ENCODE measurements at places on chromosomes 4 and X.
A peak's percentile ranks its signal among the peaks of the same experiment; 100 is the strongest.

DNA sequence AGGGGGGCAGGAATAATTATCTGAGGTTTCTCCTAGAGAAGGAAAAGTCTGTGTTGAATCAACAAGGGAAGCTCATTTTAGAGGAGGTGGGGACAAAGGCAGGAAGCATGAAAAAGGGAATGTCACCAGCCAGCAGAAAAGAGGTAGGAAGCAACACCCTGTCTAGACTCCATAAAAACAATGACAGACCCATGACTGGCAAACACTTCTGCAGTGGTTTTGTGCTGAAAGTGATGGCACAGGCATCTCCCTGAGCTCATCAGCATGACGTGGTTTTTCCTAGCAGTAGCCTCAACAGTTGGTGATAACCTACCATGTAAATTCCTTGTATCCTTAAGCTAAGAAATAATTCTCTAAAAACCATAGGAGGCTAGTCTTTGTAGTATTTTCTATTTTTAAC, 110.7 kb upstream of the GALNT7 start:
- no peak for DNase-seq
- peaks cover 2% of the 10 kb centered on the region for H3K27me3 ChIP-seq
- H3K27ac ChIP-seq, result no peak overlapping the region
- H3K36me3 ChIP-seq, result no peaks in the 10 kb centered on the region
- no peaks in the 10 kb centered on the region for H3K4me1 ChIP-seq
- no peak overlapping the region for H3K4me3 ChIP-seq

- no peak overlapping the region for H3K4me3 ChIP-seq
- DNase-seq, result peak; percentile 3
- H3K27me3 ChIP-seq, result no peaks in the 10 kb centered on the region
- no peaks in the 10 kb centered on the region for H3K36me3 ChIP-seq
- no peak overlapping the region for H3K27ac ChIP-seq
Observed at GRCh38 chr4:37389967-37390580, 145.5 kb downstream of the NWD2 start.

DNA sequence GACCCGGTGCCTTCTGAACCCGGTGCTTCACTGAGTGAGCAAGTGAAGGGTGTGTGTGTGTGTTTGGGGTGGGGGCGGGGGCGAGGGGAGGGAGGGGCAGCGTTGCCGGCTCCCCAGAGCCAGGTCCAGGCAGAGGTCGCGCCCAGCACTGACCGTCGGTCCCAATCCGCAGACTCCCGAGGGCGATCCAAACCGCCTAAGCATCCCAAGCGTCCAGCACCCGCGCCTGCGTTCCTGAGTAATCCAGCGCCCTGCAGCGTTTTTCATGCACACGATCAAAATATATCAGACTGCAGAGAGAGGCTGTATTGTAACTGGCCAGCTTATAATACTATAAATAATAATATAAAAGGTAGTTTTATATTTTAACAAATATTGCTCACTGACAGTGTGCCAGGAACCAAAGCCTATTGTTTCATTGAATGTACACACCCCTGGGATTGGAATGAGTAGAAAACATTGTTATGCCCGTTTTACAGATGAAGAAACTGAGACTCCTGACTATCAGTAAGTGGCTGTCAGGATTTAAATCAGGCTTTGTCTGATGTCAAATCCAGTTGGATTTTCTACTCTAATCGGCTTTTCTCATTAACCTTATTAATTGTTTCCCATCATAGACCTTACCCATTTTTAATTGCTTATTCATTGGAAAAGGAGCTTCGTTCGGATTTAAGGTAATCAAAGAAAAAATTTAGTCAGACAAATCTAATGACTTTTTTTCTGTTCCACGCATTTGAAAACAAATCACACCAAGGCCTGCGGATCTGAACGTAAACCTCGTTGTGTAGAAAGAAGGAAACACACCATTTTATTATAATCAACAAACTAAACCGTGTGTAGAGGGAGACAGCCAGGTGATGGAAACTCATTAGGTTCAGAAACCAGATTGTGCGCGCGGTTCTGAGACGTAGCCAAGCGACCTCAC, 4.0 kb upstream of the NKX3-2 start:
- peaks cover 50% of the 10 kb centered on the region for H3K4me1 ChIP-seq
- H3K36me3 ChIP-seq, result no peaks in the 10 kb centered on the region
- no peak overlapping the region for H3K27ac ChIP-seq
- H3K4me3 ChIP-seq, result no peak overlapping the region
- peaks cover 41% of the 10 kb centered on the region for H3K27me3 ChIP-seq

GRCh38 chr4:98626350-98626749, 32.1 kb downstream of the TSPAN5 start:
- H3K36me3 ChIP-seq, result no peaks in the 10 kb centered on the region
- DNase-seq, result no peak
- peaks cover 34% of the 10 kb centered on the region for H3K4me1 ChIP-seq
- no peaks in the 10 kb centered on the region for H3K27me3 ChIP-seq
- H3K27ac ChIP-seq, result no peak overlapping the region
- H3K4me3 ChIP-seq, result no peak overlapping the region

GRCh38 chrX:13752141-13752540, 17.6 kb downstream of the OFD1 start:
- no peak overlapping the region for H3K4me3 ChIP-seq
- H3K27me3 ChIP-seq, result no peaks in the 10 kb centered on the region
- peaks cover 45% of the 10 kb centered on the region for H3K36me3 ChIP-seq
- H3K27ac ChIP-seq, result no peak overlapping the region
